ENCODE measurements at places on chromosomes 1 and 21.

GRCh38 chr21:18368205-18368604 lies 35.4 kb downstream of the TMPRSS15 start:
- DNase-seq: no peak

- DNase-seq: no peak
Observed at GRCh38 chr21:46066591-46067331, 31.2 kb upstream of the COL6A2 start.

- DNase-seq: no peak
Observed at GRCh38 chr1:14570514-14570913, 28.0 kb upstream of the KAZN start.

GRCh38 chr1:84268346-84268745 lies 33.2 kb upstream of the SAMD13 start:
- DNase-seq: no peak

DNA sequence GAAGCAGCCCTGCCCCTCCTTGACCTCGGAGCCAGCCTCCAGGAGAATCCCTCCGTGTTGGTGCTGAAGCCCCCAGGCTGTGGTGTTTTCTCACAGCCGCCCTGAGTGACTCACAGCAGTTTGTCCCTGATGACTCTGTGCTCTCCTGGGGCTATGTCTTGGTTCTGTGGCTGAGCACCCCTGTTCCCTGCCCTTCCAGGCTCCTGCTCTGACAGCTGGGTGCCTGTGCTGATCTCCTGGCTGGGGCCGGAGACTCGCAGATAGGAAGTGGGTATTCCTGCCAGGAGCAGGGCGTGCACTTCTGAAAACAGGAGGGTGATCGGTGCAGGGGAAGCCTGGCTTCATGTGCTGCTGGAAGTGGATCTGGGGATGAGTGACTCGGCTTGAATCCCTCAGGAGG lies 34.5 kb downstream of the POFUT2 start:
- DNase-seq: no peak

- DNase-seq: no peak
Observed at GRCh38 chr1:206497363-206497762, 10.0 kb upstream of the RASSF5 start.

GRCh38 chr1:18953731-18954231 lies 2.7 kb downstream of the IFFO2 start:
- no peak for DNase-seq

- DNase-seq: no peak
Observed at GRCh38 chr1:88982055-88982454, 10.4 kb downstream of the KYAT3 start.

DNA sequence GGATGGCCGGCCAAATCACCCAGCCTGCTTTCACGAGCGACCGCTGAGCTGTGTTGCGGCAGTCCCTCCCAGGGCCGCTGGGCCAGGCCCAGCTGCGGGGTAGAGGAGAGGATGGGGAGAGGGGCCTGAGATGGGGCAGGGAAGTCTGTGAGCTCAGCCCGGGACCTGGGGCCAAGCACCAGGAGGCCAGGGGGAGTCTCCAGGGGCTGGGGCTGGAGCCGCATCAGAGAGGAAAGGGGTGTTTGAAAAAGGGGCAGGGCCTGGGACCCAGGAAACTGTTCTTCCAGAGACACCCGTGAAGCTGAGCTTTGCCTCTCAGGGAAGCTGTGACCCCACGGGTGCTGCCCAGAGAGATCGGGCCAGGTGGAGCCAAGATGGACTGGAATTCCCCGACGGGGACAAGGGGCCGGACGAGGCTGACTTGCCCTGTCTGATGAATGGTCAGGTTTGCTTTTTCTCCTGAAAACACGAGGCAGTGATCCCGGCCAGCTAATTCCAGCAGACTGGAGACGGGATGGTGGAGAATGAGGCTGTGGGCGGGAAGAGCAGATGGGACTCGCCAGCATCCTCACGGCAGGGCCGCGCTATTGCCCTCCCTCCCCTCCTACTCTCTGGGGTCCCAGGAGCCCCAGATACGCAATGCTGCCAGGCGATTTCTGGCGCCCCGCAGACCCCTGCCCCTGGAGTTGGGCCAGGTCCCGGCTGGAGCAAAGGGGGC lies 40.3 kb upstream of the COL18A1 start:
- DNase-seq: no peak

GRCh38 chr21:36087362-36088138 lies 17.7 kb downstream of the CBR1 start:
- no peak for DNase-seq

DNA sequence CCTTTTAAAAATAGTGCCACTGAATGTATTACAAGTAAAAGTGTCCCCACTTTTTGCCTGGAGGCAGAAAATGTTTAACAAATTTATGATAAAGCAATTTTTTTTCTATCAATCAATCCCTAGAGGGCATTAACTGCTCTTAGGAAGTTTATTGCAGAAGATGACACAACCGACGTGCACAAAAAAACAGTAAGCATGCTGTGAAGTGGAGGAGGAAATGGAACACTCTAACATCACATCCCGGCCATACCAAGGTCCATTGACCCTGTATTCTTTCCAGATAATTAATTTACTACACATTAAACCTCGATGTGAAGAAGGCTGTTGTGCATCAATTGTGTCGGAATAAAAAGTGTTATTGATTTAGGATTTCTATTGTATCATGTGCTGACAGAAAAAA lies 264.9 kb upstream of the NR5A2 start:
- DNase-seq: no peak

DNA sequence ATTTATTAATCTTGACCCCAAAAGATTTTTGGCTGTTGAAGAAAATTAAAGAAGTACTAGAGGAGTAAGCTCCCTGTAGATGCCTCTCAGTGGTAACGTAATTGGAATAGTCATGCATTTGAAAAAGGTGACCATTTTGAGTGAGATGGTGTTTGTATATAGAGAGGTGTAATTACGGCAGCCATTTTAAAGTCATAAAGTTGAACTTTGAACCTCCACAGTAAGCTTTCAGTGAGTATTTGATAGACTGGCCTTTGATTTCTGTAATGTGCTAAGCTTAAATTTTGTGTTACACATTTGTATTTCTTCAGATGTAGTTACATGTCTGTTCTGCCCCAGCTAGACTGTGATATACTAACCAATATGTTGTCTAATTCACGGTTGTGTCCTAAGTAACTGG lies 21.5 kb upstream of the TMCO2 start:
- DNase-seq: no peak
